ENCODE measurements at places on chromosomes 1 and 21.

GRCh38 chr1:84506729-84507453 lies 510 bp upstream of the GNG5 start:
- DNase-seq: no peak

- no peak for DNase-seq
These were observed at the start of gene RAP1GAP for GRCh38 chr1:21669258-21670058. Gene RAP1GAP (minus strand): TSS chr1:21669357. CDS start chr1:21620032, 49,325 bp downstream.

GRCh38 chr1:113868387-113869083 lies 3.0 kb downstream of the PTPN22 start:
- DNase-seq: no peak

DNA sequence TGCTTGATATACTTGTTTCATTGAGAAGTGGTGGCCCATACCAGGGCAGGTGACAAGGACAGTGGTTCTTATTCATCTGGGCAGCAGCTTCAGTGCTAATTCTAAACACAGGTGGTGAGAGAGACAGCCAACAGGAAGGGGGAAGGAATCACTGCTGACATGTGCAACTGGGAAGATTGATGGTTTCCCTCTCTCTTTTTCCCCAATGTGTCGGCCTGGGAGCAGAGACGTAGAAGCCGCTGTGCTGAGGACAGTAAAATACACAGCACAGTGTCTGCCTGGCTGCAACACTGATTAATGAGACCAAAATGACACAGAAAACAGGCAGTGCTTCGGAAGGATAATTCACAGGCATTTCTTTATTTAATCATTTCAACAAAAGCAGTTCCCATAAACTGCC lies 48.8 kb downstream of the WARS2 start:
- DNase-seq: no peak

GRCh38 chr1:111762332-111762731 lies 6.6 kb downstream of the DDX20 start:
- no peak for DNase-seq

DNA sequence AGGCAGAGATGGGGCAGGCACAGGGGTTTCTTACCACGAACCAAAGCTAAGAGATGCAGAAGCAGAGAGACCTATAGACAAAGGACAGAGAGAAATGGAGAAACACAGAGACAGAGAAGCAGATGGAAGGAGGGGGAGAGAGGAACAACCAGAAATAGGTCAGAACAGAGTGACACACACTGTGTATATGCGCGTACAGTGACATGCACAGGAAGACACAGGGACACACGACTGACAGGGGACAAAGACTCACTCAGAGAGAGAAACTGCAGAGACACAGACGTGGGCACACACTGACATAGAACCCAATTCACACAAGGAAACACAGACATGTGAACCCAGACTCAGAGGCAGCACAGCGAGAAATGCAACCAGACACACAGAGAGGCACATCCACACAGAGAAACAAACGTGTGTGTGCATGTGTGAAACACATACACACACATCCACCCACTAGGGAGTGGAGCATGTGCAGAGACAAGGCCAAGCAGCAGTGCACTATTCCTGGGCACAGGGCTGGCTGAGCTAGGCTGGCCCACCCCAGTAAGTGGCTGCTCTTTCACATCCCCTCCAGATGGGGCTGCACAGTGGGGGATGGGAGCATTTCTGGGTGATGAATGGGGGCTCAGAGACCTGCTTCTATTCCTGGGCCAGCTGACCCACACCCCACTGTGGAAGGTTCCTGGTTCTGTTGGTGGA lies 123.4 kb upstream of the CSF3R start:
- no peak for DNase-seq

- DNase-seq: no peak
These were observed 48.0 kb downstream of the DMAP1 start for GRCh38 chr1:44261171-44261817.

DNA sequence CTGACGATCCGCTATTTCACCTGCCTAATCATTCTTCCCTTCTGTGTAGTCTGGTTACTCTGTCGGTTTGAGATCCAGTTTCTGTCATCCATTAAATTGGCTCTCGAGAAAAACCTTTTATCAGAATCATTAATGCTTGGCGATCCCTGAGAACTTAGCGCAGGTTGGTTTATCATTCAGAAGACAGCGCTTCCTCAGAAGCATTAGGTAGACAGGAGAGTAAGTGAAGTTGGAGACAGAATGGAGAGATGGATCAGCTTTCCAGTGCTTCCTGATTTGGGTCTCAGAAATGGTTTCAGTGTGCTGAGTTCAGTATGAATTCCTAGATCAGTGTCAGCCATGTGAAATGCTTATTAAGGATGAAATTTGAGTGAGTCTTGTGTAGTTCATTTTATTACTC lies 1.3 kb downstream of the USP1 start:
- DNase-seq: no peak

DNA sequence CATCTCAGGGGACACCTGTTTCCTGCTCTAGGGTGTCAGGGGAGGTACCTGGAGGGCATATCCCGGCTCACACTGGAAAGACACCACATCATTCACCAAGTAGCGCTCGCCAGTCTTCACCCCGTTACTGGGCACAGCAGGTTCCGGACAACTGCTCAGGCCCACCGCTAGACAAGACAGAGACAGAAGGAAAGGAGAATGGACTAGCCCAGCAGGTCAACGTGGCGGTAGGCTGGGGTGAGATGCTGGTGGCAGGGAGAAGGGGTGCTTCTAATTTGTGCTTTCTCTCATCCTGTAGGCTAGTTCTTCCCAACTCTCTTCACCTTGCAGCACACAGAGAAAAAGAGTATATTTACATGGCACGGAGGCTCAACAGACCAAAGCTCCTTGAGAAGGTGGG lies 145.0 kb downstream of the ZSCAN20 start:
- no peak for DNase-seq

DNA sequence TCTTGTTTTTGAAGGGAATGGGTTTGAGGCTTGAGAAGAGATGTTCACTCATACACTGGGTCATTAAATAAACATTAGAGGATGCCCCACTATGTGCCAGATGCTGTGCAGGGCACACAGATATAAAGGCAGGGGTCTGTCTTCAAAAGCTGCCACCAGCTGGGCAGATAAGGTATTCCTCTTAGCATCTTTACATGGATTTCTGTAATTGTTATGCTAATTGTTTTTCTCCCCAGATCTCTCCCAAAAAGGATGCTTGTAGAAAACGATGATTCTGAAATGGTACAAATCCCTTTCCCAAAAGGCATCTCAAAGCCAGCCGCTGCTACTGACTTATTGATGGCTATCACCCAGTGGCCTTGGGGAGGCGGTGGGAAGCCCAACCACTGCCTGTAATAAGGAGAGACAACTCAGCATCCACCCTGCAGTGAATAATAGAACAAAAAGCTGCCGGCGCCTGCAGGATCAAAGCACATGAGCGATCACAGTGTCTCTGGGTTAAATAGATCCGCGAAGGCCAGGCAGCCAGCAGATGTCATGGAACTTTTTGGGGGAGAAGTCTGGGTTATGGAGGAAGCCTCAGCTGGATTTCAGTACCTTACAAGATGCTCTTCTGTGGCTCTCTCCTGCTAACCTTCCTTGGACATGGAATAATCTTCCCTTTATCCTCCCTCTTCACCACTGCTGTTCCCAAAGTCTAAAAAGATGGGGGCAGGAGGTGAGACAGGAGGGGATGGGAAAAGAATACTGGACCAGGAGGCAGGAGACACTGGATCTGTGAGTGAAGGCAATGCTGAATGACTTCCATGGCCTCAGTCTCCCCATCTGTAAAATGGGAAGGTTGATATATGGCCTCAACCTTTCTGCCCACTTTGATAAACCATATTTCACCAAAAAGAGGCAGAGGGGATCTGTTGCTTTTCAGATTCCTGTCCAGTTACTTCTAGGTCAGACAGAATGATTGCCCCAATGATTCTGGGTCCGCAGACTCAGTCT lies 54.8 kb upstream of the CD34 start:
- no peak for DNase-seq

DNA sequence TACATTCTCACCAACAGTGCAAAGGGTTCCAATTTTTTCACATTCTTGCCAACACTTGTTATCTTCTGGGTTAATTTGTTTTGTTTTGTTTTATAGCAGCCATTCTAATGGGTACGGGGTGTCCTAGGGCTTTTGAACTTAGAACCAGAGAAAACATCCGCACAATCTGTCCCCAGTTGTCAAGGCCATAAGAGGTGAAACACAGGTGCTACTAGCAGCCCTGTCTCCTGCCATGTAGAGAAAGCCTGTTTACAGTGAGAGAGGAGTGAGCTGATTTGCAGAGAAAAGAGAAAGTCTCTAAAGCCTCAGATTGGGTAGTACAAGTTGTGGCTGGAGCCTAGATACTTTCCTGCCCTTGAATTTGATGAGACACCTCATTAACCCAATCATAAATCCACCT lies 46.4 kb upstream of the BMP8B start:
- DNase-seq: no peak

GRCh38 chr1:21325731-21326387 lies 35.6 kb upstream of the ECE1 start:
- DNase-seq: no peak

DNA sequence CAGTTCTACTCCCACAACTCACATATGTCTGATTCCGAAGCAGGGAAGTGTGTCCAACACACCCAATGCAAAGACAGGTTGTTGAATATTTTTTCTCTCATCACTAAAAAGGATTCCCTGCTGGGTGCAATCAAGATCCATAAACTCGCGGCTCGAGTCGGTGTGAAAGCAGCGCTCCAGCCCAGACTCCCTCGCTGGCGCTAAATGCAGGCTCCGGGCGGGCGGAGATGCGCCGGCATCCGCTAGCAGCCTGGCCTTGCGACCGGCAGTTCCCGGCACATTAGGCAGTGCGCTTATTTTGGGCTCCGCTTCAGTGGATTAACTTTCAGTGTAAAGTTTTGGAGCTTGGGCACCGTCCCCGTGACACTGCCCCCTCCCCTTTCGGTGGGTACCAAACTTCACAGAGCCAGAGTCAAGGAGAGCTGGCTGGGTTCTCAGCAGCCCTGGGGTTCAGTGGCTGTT lies 87.7 kb upstream of the POU3F1 start:
- DNase-seq: peak; percentile 49

DNA sequence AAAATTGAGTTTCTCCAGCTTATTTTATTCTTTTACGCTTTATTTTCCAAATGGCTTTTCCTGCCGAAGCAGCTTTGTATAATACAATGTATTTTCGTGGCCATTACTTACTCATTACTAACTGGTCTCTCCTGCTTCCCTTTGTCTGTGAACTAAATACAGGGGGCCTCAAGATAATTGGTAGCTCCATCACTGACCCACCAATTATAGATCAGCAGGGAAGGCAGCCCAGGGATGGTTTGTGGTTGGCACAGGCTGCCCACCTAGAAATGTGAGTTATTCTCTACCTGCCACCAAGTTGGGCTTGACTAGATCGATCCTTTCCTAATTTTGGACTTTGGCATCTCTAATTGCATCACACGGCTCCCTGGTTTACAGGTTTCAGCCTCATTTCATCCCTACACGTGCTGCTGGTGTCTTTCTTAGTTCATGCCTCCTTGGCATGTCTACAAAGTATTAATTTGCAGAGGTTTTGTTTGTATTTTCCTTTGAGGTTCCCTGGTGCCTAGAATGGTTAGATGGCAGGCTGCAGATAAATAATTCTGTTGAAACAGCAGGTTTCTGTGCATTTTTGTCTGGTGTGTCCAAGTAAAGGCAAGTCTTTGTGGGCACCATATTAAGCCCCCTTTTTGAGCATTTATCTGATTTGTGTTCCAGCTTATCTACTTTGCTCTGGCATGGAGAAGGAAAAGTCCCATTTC lies 35.2 kb downstream of the PEX14 start:
- no peak for DNase-seq

DNA sequence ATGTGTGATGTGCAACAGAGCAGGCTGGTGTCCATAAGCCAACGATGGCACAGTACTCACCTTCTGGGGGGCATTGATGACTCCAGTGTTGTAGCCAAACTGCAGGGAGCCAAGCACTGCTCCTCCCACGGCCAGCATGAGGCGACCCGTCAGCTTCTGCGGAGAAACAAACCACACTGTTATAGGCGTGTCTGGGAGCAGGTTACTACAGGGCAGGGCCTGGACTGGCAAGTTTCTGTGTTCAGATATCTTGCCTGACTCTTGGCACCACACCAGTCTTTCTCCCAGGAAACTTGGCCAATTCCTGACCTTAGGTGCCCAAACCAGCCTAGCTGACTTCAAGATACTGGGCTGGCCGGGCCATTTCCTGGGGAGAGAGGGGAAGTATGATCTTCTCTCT lies 15.5 kb downstream of the SLC2A1 start:
- no peak for DNase-seq

GRCh38 chr1:150362721-150363425 lies 1.1 kb upstream of the RPRD2 start:
- no peak for DNase-seq
